ENCODE measurements at places on chromosomes 4 and X.
A peak's percentile ranks its signal among the peaks of the same experiment; 100 is the strongest.

DNA sequence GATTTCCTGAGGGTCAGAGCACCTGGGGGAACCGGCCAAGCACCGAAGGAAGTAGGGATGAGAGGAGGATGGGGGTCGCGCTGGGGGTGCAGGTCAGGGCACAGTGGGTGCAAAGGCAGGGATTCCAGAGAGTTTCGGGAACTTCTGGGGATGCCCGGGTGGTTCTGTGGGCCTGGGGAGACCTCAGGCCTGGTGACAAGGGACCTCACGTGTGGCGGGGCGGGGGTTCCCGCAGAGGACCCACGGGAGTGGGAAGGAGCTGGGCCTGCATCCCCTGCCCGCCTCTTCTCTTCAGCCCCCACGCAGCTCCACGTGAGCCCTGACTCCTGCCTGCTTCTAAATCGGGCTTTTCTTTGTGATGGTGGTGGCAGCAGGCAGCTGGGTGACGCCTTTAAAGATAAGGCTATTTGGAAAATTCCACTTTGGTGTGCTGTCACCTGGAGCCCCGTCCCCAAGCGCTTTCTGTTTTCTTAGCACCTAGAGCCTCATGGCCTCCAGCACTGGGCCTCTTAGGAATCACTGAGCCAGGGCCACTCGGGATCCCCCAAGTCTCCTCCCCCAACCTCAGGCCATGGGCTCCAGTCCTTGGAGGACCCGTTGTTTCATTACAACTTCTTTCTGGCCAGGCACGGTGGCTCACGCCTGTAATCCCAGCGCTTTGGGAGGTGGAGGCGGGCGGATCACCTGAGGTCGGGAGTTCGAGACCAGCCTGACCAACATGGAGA lies 7.1 kb upstream of the TBC1D14 start:
- DNase-seq = no peak

DNA sequence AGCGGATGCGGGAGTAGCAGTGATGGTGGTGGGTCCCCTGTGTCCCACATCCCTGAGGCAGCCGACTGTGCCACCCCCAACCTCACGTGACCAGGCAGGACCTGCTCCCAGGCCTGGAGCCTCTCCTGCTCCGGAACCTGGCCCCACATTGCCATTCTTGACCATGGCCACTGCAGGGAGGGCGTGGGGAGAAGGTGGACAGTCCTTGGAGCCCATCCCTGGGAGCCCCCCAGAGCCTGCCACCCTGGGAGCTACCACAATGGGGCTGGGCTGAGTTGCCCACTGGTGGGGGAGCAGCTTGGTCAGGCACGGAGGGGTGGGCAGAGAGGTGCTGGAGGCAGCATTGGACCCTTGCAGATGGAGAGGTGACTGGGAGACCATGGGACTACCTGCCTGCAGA lies 36.8 kb downstream of the TMPRSS11A start:
- no peak for DNase-seq

- DNase-seq = no peak
Measured at GRCh38 chr4:81375745-81376144, 96.0 kb downstream of the RASGEF1B start.

DNA sequence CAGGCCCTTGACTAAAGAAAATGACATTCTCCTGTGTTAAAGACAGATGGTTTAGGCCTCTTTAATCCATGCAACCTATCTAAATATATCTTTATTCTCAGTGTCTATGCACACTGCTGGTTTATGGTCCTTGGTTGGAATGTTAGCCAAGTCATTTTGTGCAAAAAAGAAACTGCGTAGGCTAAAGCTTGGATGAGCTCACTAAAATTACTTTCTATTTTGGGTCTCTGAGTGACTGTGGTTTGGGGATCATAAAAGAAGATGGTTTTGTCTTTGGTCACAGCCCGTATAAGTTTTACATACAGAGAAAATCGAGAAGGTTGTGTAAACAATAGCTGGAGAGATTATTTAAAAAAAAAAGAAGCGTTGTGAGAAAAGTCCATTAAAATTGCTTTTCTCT lies 443.6 kb downstream of the UBE2NL start:
- DNase-seq = no peak

DNA sequence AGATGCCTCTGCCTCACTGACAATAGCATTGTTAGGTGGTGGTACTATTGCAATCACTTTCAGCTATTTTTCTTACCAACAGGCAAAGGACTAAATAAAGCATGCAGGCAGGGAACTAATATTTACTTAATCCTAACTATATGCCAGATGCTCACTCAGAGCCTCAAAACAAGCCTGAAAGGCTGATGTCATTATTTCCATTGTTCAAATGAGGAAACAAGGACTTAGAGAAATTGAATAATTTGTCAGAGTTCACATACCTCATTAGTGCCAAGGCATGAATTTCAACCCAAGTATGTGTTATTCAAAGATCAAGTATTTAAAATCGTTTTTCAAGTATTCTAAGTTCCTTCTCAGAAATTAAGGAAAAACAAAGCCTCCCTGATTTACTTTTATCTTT lies 374.9 kb upstream of the TECRL start:
- no peak for DNase-seq

- no peak for DNase-seq
Measured at GRCh38 chrX:132853040-132853439, 105.4 kb downstream of the HS6ST2 start.

- no peak for DNase-seq
Measured at GRCh38 chr4:15996773-15997172, 33.8 kb upstream of the FGFBP2 start.

GRCh38 chr4:114603497-114603896 lies 4.9 kb downstream of the UGT8 start:
- no peak for DNase-seq

GRCh38 chr4:150283689-150284088 lies 205.4 kb downstream of the DCLK2 start:
- DNase-seq = no peak

GRCh38 chr4:182310316-182310715 lies 67.1 kb downstream of the TENM3 start:
- DNase-seq = no peak

GRCh38 chr4:54707406-54707805 lies 49.6 kb downstream of the KIT start:
- DNase-seq = no peak

DNA sequence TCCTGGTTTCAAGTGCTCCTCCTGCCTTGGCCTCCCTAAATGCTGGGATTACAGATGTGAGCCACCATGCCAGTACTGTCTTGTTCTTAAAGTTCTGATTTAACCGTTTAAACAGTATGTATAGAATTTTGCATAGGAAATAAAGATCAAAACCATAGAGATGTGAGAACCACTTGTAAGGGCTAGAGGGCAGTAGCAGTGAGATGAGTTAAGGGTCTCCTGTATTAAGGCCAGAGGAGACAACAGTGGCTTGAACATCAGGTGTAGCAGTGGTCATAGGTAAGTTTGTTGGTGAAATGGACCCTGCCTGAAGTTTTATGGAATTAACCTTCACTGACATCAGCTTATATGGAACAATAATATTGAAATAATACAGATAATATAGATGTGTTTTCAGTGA lies 155.7 kb downstream of the SLC4A4 start:
- DNase-seq = no peak

DNA sequence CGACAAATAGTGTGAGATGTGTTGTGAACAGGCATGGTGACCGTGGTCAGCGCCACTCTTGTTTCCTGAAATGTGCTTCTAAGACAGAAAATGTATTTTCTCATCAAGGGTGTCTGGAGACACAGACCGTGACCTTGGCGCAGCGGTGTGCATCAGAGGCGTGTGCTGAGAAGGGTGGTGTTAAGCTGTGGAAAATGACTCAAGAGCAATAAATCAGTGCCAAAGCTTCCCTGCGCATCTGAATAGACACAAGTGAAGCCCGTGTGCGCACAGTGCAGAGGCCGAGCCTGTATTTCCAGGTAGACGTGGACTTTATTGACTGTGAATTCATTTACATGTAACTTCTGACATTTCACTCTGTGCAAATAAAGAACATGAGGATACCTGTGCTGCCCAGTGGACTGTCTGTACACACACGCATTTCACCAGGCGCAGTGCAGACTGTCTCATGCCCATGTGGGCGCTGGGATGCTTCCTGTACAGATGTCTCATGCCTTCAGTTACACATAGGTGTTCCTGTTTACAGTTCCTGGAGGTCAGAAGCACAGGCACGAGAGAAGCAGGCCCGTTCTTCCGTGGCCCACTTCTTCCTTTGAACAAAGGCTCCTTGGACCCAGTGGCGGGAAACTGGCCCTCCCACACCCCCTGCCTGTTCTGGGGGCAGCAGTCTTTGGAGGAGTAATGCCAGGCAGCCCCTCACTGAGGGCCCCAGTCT lies 31.9 kb downstream of the NSG1 start:
- DNase-seq = no peak

GRCh38 chrX:19593690-19594089 lies 78.4 kb upstream of the MAP3K15 start:
- peak; percentile 36 for DNase-seq

DNA sequence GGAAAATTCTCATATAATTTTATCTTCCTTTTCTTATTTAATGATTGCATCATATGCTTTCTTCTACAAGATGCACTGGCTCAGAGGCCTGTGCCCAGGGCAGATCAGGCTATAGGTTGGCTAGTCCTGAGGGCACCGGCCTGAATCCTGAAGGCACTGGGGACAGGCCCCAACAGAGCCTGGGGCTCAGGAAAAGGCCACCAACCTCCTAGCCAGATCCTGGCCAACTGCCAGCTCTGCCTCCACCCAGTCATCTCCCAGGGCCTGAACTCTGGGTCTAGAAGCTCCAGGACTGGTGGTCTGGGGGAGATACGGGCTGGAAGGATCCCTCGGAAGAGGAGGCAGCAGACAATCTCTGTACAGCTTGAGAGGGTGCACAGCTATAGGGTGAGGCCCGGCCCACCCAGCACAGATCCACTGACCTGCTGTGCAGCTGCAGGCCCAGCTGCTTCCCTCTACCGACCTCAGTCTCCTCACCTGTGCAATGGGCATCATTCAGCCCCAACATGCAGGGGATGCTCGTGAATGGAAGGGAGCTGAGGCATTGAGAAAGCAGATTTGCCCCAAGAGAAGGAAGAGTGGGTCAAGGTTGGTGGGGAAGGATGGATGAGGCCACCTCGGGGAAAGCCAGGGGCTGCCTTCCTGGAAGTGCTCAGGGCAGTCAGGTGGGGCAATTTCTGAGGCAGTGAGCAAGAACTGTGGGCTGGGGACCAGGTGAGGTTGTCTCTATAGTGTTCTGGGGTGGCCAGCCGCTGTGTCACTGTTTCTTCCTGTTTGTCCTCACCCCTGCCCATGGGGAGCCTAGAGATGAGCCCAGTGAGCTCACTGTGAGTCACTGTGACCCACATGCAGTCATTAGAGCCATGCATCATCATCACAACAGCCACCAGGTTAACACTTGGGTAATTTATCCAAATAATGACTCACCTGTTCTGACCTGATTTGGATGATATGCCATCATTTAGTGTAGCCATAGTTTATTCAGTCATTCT lies 22.4 kb upstream of the XAGE2 start:
- DNase-seq = no peak

- no peak for DNase-seq
Measured at GRCh38 chr4:119238068-119238722, 25.7 kb downstream of the USP53 start.

GRCh38 chrX:65601530-65602220 lies 65.8 kb upstream of the MSN start:
- peak; percentile 51 for DNase-seq

- no peak for DNase-seq
Measured at GRCh38 chr4:126890994-126891393, 741.8 kb upstream of the INTU start.

GRCh38 chr4:143616771-143617170 lies 83.7 kb downstream of the FREM3 start:
- no peak for DNase-seq

DNA sequence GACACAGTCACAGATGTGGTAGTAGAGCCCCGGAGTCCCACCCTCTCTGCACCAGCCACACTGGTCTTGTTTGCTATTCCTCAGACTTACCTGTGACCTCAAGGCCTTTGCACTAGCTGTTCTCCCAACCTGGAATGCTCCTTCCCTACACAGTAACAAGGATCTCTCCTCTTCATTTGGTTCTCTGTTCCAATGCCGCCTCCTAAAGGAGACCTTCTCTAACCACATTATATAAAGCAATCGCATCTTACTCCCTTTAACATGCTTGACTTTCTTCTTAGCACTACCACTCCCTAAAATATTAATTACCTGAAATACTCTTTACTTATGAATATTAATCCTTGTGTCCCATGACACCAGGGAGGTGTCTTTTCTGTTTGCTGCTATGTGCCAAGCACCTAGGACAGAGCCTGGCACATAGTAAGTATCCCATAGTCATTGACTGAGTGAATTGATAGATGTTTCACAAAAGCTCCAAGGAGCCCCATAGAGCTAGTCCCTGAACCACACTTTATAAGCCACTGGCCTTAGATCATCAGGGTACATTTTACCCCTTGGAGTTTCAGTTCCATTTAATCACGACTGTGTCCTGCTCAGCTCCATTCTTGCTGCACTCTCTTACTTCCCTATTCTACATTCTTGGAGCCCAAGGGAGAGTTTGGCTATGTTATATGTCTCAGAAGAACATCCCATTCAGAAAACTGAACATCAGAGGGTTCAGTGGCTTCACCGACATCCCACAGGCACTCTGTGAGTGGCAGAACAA lies 312.7 kb downstream of the RAB28 start:
- no peak for DNase-seq

GRCh38 chr4:184641451-184641850 lies 7.8 kb downstream of the CASP3 start:
- DNase-seq = no peak

DNA sequence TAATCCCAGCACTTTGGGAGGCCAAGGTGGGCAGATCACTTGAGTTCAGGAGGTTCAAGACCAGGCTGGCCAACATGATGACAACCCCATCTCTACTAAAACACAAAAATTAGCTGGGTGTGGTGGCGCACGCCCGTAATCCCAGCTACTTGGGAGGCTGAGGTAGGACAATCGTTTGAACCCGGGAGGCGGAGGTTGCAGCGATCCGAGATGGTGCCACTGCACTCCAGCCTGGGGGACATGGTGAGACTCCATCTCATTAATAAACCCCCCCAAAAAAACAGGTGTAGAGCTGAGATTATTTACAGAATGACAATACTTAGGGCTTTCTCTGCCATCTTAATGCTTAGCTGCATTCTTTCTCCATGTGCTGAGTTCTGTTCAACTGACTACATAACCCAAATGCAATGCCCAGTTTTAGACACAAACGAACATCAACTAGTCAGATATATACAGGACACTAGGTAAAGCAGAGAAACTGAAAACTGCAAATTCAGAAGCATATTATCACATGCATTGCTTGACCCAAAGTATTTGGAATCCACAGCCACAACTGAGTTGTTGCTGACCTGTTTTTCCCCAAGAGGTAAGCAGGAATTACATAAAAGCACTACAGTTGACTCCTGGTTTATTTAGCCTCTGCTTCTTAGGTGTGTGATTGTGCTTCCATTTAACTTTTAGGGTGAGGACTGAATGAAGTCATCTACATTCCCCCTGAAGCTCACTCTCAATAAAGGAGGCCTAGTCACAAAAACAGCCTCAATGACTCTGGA lies 12.1 kb downstream of the RBMX start:
- no peak for DNase-seq
